ENCODE measurements at places on chromosomes 1 and 21.

- no peak for DNase-seq
Observed at GRCh38 chr1:18948048-18948912, 8.2 kb downstream of the IFFO2 start.

GRCh38 chr1:172431721-172432192 is 11.3 kb downstream of the C1orf105 start:
- DNase-seq: no peak

DNA sequence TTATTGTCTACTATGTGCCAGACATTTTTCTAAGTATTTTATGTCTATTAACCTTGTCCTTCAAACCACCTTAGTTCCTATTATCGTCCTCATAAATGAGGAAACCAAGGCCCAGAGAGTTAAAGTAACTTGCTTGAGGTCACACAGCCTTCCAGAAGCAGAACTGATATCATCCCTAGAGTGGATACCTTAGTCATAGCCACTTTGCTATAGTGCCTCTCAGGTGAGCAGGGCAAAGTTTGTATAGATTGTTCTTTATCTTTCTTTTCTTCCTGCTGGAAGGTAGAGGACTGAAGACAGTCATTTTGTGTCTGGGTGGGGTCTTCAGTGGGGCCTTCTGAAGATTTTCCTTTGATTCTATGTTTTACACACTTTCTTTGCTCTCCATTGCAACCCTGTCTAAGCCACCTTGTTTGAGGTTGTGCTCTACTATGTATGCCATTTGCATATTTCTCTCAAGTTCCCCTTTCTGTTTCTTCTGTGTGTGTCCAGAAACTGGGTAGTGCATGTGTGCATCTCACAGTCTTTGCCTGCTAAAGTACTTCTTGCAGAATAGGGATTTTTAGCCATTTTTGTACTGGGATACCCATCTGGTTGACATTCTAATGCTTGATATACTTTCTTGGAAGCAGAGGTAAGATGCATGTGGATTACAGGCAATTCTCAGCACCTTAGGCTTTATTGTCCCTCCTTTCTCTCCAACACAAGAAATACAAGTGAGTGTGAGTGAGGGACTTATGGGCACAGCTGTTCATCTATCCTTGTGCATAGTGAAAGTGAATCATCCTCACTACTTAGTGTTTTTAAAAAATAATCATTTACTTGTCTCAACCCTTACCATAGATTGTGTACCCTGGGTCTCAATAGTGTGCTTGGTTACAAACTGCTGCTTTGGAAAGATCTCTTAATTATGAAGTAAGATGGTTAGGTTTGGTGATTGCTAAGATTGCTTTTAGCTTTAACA is 207.6 kb upstream of the HMCN1 start:
- no peak for DNase-seq

DNA sequence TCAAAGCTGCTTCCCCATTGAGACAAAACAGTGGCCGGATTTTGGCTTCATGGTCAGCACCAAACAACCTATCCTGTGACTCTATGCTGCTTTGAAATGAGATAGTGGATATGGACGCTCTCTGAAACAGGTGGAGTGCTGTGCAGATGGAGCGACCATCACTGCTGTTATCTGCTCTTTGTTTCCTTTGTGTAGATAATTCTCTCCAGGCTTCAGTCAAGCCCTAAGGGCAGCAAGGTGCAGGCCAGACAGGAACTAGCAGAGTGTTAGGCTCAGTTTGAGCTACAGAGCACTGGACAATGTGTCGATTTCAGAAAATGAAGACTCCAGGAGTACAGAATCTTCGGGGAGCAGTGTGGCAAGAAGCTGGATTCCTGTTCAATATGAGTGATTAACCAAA is 4.8 kb upstream of the IRF6 start:
- DNase-seq: no peak

- DNase-seq: no peak
Observed at GRCh38 chr1:27603309-27603680, 649 bp downstream of the AHDC1 start.

GRCh38 chr1:225911191-225912130 is 12.6 kb downstream of the PYCR2 start:
- DNase-seq: peak; percentile 58

- DNase-seq: no peak
Observed at GRCh38 chr1:81157686-81158085, 643.0 kb upstream of the ADGRL2 start.

DNA sequence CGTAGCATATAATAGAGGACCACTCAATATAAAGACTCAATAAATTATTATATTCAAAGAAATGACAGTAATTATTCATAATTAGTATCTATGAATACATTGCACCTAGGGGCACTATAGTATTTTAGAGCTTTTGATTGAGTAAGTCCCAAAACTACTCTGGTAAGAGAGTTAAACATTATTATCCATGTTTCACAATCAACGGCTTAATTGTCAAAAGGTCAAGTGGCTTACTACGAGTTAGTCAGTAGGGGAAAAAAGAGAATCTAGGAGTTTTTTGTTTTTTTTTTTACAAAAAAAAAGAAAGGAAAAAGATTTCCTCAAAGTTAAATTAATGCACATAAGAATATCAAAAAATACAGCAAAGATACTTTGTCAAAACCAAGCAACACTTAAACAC is 20.4 kb upstream of the LAMC1 start:
- no peak for DNase-seq

DNA sequence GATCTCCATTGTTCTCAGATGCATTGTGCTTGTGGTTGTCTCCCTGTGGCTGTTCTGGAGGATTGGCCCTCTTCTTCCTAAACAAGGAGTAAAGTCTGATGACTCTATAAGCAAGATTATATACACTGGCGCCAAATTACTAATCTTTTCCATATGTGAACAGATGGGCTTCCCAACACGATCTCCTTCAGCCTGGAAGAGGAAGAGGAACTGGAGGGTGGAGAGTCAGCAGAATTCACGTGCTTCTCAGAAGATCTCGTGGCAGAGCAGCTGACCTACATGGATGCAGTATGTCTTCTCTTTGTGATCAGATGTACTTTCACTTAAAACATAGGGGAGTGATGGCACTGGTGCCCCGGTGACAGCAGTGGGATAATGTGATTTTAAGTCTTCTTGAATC is 78.7 kb downstream of the RGL1 start:
- no peak for DNase-seq

- DNase-seq: no peak
Observed at GRCh38 chr1:8913457-8913856, 32.2 kb upstream of the CA6 start.

- no peak for DNase-seq
Observed at GRCh38 chr1:223711747-223712193, 569 bp upstream of the CAPN2 start.

- no peak for DNase-seq
Observed at GRCh38 chr1:174768516-174768915, 231.2 kb upstream of the CACYBP start.

GRCh38 chr1:224498574-224499170 is 64.1 kb upstream of the WDR26 start:
- no peak for DNase-seq

GRCh38 chr1:201597551-201598230 is 58.8 kb downstream of the NAV1 start:
- DNase-seq: no peak

- DNase-seq: no peak
Observed at GRCh38 chr1:112054510-112054909, 65.0 kb upstream of the KCND3 start.

All from stimulated activated CD8-positive, alpha-beta memory T cell treated with anti-CD3 and anti-CD28 coated beads, Interleukin-15, amount 100 ng/mL, for 24 hours (primary cell).